ENCODE measurements at places on chromosomes 3 and 15.

- no peak for DNase-seq
Observed at GRCh38 chr15:39699516-39700374, 82.9 kb downstream of the FSIP1 start.

GRCh38 chr15:74423431-74424257, 10.1 kb downstream of the SEMA7A start:
- no peak for DNase-seq

DNA sequence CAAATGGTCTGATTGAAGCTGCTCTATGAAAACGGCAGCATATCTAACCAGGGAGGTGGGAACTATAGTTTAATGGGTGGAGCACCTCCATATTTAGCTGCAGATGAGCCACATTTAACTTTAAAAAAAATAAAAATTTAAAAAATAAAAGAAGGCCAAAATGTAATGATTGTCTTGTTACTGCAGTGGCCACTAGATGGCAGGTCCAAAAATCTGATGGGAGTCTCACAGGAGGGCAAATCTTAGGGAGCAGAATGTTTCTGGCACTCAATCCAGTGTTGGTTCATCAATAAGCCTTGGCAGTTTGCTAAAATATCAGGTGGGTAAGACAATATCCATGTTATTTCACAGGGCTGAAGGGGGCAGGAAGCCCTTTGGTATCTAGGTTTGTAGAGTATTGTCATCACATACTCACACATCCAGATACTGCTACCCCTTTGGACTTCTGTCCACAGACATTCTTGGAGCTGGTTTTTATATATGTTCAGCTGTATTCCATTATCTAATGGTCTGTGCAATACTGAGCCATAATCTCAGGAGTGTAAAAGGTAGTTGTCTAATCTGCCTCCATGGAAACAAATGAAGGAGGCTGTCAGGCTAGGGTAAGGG, 233.3 kb downstream of the TIGIT start:
- DNase-seq: no peak

DNA sequence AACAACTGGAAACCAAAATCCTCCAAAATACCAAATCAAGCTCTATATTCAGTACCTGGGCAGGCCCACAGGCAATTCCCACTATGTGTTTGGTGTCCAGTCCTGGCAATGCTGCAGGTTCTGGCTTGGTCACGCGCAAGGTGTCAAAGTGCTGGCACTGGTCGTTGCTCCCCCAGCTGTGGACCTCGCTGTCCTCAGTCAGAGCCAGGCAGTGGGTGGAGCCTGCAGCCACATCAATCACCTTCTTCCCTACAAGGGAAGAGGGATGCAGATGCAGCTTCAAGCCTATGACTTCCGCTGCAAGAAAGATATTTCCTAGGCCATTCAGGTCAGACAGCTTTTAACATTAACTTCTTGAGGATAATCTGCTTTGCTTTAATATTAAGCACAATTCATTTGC, 61.3 kb downstream of the HERC2 start:
- no peak for DNase-seq

DNA sequence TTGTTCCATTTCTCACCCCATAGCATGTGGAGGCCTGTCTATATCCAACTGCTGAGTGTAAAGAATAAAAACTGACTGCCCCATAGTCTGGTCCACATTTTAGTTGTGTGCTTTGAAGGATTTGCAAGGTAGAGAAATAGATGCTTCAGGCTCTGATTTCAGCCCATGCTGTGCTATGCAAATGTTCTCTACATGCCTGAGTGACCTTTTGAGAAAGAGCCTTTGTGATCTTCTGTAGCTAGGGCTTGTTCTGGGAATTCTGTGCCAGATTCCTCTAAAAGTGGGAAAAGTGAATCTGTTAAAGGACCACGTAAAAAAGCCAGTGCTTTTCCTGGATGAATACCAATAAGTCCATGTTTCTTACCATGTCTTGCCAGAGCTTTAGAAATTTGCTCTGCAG, 5.2 kb downstream of the KCTD6 start:
- no peak for DNase-seq

DNA sequence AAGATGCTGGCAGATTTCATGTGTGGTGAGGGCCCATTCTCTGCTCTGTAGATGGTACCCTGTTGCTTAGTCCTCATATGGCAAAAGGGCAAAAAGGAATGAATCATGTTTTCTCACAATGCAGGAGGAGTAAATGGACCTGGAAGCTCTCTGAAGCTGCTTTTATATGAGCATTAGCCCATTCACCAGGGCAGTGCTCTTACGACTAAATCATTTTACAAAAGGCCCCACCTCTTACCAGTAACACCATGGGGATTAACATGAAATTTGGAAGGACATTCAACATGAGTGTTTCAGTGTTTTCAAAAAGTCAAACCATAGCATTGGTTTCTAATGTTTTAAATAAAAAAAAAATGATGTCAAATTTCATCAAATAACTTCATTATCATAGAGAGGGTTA, 495.7 kb upstream of the CBLB start:
- DNase-seq: no peak

GRCh38 chr15:98674336-98674735, 26.0 kb downstream of the IGF1R start:
- DNase-seq: no peak

GRCh38 chr15:85021409-85021808, 39.8 kb downstream of the PDE8A start:
- DNase-seq: no peak

DNA sequence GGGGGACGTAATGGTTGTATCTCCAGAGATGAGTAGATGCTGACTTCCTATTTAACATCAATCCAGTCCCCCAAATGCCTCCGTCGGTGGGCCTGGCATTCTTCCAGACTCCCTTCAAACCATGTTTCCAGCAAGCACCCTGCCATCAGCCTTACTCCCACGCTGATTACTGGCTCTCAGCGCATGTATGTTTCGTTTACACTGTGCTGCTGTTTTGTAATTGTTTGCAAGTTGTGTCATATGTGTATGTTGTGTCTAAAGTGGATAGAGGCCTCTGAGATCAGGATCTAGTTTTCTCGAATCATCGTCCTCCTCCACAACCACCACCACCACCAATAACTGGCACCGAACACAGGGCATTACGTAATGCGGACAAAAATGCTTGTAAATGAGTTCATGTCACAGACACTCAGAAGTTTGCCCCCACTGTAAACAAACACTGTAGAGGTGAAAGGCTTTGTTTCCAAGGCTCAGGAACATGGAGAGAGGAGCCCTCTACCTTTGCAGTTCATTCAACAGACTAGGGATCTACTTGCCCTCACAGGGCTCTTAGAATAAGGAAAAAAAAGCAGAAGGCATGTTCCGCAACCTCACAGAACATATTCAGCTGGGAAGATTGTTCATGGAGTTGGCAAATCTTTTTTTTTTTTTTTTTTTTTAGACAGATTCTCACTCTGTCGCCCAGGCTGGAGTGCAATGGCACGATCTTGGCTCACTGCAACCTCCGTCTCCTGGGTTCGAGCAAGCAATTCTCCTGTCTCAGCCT, 46.1 kb upstream of the SEMA4B start:
- DNase-seq: no peak

DNA sequence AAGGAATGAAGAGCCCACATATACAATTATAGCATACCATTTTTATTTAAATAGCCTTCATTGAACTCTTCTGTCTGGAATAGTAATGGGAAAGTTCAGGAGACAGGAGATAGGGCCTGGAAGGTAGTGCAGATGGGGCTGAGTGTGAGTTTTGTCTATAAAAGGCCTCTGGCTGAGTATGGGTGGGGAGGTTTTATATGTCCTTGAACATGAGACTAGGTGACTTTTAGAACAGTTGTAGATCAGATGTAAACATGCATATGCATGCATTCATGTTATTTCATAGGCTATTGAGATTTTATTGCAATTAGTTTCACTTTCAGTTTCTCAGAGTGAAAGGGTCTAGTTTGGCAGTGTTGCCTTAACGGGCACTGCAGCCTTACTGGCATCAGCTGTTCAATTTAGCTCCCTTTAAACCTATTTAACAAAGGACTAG, 27.1 kb downstream of the CGGBP1 start:
- DNase-seq: no peak

DNA sequence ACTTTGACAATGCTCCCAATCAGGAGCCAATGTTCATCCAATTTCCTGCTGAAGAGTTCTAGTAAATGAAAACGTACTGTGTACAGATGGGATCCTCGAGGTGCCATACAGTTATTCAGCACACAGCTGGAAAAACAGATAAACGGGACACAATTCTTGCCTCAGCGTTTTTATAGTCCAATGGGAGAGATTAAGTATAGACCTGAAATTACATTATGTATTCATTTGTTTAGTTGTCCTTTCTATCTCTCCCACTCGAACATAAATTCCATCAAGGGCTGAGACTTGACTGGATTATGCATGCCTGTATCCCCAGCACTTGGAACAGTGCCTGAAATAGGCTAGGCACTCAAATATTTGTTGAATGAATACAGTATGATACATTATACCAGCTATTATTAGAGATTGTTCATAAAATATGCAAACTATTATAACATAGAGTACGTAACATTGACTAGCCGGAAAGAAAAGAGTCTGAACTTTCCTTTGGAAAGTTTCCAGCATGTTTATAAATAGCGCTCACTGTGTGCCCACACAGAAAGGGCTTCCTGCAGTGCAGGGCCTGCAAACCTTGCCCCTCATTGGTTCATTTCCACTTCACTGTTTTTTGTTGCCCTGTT, 27.4 kb upstream of the SNTN start:
- no peak for DNase-seq

DNA sequence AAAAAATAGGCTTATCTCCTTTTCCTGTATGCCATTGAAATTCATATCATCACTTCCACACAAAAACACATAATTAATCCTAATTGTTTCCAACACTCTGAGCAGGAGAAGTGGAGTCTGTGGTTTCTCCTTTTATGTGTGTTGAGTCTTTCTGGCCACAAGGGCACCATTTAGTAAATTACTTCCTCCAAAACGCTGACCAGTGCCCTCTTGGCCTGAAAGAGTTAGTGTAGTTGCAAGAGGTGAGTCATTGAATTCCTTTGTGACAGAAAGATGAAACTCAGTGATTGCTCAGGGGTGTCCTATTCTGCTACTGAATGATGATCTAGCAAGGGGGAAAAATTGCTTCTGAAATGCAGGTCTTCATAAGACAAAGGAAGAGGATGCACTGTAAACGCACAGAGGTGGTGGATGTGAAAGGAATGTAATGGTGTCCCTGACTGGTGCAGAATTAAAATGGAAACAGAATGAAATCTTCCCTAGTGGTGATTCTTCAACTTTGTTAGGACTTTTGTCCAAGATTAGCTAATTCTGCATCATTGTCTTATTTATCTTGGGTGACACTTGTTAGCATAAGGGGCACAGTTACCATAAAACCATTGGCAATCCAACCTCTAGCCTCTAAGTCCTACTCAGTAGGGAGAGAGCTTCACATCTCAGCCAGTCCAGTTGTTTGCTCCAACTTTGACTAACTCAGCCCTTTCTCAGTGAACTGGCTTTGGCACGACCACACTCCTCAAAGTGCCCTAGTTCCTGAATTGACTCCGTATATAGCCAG, 208.4 kb upstream of the NANOGP8 start:
- DNase-seq: no peak

GRCh38 chr3:66378256-66378655, 122.6 kb downstream of the LRIG1 start:
- no peak for DNase-seq

GRCh38 chr3:56190130-56190529, 278.1 kb downstream of the ERC2 start:
- no peak for DNase-seq

DNA sequence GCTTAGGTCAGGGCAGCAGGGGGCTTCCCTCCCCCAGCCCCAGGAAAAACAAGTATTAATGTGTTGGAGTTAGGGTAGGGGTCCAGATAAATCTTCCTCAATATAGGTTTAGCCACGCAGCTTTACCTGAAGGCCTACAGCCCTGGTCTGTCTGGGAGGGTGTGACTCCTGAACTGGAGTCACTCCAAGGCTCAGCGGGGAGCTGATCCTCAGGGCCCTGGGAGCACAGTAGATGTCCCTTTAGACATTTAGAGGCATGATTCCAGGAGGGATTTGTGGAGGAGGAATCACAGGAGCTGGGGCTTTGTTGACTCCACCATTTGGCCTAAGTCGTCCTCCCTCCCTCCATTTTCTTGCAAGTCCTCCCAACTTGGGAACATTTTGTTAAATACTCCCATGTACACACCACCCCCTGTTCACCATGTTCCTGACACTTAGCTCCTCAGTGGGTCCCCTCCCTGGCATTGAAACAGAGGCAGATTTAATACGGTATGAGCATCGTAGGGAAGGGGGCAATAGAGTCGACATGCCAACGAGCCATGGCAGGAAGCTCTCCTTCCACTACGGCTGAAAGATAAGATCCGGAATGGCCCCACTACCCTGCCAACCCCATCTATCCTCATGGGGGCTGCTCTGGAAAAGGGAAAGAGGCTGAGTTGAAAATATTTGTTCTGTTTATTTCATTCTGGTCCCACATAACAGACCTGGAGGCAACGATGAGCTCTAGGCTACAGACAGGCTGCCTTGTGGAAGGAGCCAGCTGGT, 69.0 kb upstream of the LARS2 start:
- no peak for DNase-seq

GRCh38 chr3:29415482-29416223, 134.8 kb downstream of the RBMS3 start:
- DNase-seq: no peak

DNA sequence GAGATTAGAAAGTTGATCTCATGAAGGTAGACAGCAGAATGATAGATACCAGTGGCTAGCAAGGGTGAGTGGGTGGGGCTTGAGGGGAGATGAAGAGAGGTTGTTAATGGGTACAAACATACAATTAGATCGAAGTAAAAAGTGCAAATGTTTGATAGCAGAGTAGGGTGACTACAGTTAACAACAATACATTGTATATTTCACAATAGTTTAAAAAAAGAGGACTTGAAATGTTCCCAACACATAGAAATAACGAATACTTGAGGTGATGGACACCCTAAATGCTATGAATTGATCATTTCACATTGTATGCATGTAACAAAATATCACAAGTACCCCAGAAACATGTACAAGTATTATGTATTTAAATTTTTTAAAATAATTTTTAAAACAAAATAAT, 47.3 kb downstream of the ADAM10 start:
- DNase-seq: no peak

- DNase-seq: no peak
Observed at GRCh38 chr3:68483041-68483440, 449.3 kb downstream of the TAFA4 start.

GRCh38 chr15:36932070-36932469, 168.3 kb downstream of the MEIS2 start:
- DNase-seq: no peak

GRCh38 chr15:45162771-45163507, 24.8 kb downstream of the SHF start:
- peak; percentile 28 for DNase-seq

GRCh38 chr15:48459571-48460442, 128.6 kb downstream of the DUT start:
- no peak for DNase-seq

GRCh38 chr3:109982201-109982600, 644.9 kb upstream of the DPPA4 start:
- no peak for DNase-seq
